ENCODE measurements at places on chromosomes 3 and 15.

DNA sequence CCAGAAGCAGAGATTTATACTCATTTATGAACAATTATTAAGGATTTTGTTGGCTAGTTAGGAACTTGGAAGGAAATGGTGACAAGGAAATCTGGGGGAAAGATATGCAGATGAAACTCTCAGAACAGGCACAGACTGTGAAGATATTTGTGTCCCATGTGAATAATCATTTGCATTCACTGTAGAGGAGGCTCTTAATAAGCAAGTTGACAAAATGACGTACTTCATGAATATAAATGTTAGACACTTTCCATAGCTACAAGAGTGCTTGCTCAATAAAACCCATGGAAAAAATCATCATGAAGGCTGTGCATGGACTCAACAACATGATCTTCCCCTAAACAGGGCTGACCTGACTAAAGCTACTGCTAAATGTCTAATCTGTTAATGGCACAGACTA, 59.7 kb downstream of the MAP4 start:
- H3K36me3 ChIP-seq: no peaks in the 10 kb centered on the region
- DNase-seq: no peak
- H3K4me3 ChIP-seq: no peak overlapping the region
- H3K4me1 ChIP-seq: no peaks in the 10 kb centered on the region
- H3K27ac ChIP-seq: no peak overlapping the region
- H3K27me3 ChIP-seq: no peaks in the 10 kb centered on the region

DNA sequence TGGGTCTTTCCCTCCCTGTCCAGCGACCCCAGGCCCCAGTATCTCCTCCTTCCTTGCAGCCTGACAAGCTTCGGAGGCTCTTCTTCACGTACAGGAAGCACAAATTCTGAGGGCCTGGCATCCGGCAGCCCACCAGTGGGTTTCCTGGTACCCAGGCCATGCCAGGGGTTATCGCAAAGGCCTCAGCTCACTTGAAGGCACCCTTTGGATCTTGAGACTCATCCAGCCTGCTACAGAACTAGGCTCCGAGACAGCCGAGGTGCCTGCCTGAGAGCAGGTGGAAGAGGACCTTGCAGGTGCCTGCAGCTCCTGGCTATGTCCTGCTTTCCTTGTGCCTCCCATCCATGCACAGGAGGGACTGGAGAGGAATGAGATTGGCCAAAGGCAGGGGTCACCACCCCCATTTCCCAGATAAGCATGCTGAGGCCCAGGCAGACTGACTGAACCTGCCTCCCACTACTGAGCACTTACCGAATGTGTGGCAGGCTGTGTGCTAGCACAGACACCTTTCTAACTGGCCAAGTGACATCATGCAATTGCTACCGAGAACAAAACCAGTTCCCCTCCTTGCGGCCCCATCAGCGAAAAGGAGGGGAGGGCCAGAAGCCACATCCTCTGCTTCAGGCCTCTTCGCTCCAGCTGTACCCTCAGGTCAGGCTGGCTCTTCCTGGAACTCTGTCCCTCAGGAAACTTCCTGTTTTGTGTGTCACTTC, 11.2 kb downstream of the SH2D7 start:
- no peaks in the 10 kb centered on the region for H3K4me1 ChIP-seq
- no peak overlapping the region for H3K27ac ChIP-seq
- no peaks in the 10 kb centered on the region for H3K27me3 ChIP-seq
- H3K4me3 ChIP-seq: no peak overlapping the region

DNA sequence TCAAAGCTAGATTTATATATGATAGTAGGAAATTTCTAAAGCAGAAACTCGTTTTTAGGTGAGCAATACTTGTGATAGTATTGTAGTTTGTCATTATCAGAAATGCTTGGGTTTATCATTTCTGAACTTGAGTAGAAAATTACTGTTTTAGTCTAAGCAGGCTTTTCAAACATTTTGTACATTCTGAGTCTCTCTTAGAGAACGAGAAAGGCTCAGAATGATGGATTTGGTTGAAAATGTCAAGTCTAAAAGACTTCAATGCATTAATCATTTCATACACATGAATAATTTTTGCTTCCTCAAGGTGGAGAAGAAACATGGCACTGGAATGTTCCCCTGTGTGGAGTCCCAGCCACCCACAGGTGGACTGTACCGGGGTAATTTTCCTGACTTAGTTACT, 387.1 kb downstream of the NAALADL2 start:
- no peak overlapping the region for H3K27ac ChIP-seq
- DNase-seq: no peak
- H3K4me1 ChIP-seq: no peaks in the 10 kb centered on the region
- no peaks in the 10 kb centered on the region for H3K36me3 ChIP-seq

GRCh38 chr15:73386886-73387506, 18.2 kb upstream of the HCN4 start:
- no peaks in the 10 kb centered on the region for H3K27me3 ChIP-seq
- H3K4me3 ChIP-seq: no peak overlapping the region
- no peak for DNase-seq

DNA sequence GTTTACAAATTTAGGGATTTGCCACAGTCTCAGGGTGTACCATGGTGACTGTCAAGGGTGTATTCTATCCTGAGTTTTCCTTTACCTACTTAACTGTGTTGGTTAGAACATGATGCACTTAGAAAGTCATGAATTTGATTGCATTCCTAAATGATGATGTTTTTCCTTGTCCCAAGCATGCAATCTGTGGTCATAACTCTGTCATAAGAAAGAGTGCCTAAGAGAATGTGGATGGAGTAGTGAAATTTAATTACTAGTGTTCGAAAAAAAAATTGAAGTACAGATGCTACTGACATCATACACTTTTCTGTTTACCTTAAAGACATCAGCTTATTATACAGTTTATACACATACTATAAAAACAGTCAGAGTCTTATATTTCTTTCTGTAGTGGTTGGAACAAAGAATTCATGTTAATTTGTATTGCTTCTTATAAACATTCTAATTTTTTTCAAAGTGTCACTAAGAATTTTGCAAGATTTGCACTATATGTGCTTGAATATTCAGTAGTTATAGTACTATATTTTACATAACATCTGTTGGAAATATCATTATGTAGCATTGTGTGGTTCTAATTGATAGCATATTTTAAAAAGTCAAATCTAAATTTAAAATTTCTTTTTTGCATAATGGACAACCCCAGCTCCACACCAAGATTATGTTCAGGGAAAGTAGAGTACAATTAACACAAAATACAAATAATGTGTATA, 231.3 kb upstream of the KCNMB2 start:
- H3K27ac ChIP-seq: no peak overlapping the region
- no peaks in the 10 kb centered on the region for H3K4me1 ChIP-seq
- no peak overlapping the region for H3K4me3 ChIP-seq
- no peaks in the 10 kb centered on the region for H3K36me3 ChIP-seq
- no peaks in the 10 kb centered on the region for H3K27me3 ChIP-seq

GRCh38 chr15:56735589-56735988, 2.3 kb upstream of the ZNF280D start:
- no peak for DNase-seq
- H3K36me3 ChIP-seq: no peaks in the 10 kb centered on the region

DNA sequence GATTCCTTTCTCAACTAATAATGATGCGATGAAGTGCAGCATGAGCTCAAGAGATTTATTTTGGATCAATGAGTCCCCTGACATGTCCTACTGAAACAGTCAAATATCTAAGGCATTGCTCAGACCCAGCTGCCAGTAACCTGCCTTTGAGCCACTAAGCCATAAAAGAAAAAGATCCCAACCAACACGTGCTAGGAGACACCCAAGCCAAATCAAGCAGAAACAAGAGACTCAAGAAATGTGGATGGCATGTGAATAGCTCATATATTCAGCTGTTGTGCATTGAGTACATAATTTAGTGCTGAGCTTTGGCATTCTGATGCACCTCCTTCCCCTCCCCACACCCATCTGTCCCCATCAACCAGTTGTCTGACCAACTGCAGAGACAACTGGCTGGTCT, 29.2 kb downstream of the GJD2 start:
- DNase-seq: no peak
- no peaks in the 10 kb centered on the region for H3K27me3 ChIP-seq
- H3K4me1 ChIP-seq: peaks cover 5% of the 10 kb centered on the region
- H3K4me3 ChIP-seq: no peak overlapping the region

DNA sequence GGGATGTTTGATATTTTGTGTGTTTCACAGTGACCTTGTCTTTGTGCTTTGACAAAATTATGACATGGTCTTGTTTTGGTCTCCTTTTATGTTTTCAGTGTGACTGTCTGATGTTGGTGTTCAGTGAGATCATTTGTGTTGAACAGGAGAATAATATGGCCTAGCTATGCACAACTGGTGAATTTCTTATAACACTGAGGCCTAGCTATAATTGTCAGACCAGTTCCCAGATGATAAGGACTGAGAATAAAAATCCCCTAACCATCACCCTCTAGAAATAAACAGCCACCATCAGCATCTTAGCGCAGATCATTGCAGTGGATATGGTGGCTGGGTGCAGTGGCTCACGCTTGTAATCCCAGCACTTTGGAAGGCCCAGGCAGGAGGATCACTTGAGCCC, 66.8 kb upstream of the LIMD1 start:
- H3K4me1 ChIP-seq: no peaks in the 10 kb centered on the region
- H3K36me3 ChIP-seq: peaks cover 9% of the 10 kb centered on the region
- H3K27me3 ChIP-seq: no peaks in the 10 kb centered on the region
- no peak overlapping the region for H3K27ac ChIP-seq
- H3K4me3 ChIP-seq: no peak overlapping the region

- peaks cover 51% of the 10 kb centered on the region for H3K36me3 ChIP-seq
- H3K4me3 ChIP-seq: no peak overlapping the region
- no peaks in the 10 kb centered on the region for H3K27me3 ChIP-seq
- DNase-seq: peak; percentile 63
- H3K27ac ChIP-seq: no peak overlapping the region
These were observed 93.1 kb downstream of the LRIG1 start for GRCh38 chr3:66407611-66408218.

DNA sequence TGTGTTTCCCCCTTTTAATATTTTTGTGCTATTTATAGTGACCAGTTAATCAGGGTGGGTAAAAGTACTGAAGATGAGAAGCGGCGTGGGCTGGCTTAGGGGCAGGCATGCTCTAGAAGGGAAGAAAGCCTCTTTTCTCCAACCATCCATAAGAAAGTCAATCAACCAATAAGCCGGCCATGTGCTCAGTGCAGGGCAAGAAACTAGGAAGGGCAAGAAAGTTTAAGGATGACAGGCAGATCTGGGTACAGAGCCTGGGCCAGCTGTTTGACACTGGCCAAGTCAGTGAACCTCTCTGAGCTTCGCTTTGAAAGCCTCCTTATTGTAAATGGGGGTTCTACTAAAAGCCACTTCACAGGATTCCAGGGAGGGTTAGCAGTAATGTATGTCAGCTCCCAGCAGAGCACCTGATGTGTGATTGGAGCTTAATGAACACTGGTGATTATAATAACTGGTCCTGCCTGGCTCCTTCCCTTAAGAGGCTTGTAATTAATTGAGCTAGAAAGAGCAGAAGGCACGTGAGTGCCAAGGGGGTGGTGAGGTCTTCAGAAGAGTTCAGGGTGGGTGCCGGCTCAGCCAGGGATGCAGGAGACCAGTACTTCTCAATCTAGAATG, 5.7 kb upstream of the CHRNA3 start:
- H3K27ac ChIP-seq: no peak overlapping the region
- no peaks in the 10 kb centered on the region for H3K36me3 ChIP-seq
- H3K4me1 ChIP-seq: no peaks in the 10 kb centered on the region
- H3K4me3 ChIP-seq: no peak overlapping the region
- DNase-seq: no peak
